Astrocyte of the spinal cord (primary cell): ENCODE measurements at places on chromosomes 7 and 10.
A peak's percentile ranks its signal among the peaks of the same experiment; 100 is the strongest.

- no peak for DNase-seq
These were observed 375.8 kb upstream of the VSTM2A start for GRCh38 chr7:54166419-54166818.

GRCh38 chr7:156460858-156461627, 179.5 kb upstream of the RNF32 start:
- DNase-seq = no peak

DNA sequence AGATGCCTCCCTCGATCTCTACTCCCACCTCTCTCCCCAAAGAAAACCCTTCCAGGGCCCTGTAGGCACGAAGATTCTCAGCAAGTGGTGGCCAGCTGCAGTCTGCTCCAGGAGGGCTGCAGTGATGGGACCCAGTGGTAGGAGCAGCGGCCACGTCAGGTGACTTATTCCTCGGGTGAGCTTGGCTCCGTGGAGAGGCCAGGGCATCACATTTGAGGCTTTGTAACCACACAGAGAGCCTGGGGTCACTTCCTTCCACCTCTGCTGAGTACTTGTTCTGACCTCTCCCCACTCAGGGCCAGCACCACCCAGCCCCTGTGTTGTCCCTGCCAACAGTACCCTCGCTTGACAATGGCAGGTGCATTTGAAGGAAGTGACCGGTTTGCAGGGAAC, 17.9 kb upstream of the EN2 start:
- DNase-seq = no peak

DNA sequence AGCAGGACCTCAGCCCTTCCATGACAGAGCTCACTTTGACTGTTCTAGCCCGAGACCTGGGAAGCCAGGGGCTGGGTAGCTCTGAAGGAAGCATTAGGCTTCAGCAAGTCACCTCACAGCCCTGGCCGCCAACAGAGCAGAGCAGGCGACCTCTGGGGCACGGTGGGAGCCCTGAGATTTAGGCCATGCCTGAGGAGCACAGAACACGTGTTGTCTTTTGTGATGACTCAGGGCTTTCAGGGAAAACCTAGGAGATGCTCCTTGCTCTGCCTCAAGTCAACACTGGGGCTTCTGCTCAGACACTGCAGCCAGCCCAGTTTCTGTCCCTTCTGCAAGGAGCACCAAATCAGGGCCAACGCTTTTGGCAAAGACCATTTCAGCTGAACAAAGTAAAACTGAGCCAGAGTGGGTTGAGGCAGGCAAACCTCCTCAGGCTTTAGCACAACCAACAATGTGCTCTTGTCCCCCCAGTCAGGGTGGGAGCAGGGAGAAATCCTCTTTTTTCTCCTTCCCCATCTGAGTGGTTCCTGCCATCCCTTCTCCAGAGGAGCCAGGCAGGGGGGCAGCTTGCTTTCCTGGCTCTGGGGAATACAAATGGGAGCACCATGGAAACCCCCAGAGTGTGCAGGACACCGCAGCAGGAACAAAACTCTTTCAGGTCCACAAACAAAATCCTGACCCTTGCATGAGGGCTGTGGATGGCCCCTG, 14.4 kb downstream of the CAMK2G start:
- DNase-seq = no peak

DNA sequence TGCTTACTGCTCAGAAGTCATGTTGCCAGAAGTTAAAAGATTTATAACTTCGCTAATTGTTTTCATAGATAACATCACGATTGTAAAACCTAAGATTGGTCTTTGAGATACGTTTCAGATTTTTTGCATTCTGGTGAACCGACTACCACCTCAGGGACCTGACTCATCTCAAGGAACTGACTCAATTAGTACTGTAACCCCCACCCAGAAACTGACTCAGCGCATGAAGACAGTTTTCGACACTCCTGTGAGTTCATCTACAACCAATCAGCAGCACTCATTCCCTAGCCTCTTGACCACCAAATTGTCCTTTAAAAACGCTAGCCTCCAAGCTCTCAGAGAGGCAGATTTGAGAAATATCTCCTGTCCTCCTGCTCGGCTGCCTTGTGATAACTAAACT, 72.3 kb downstream of the ELMO1 start:
- DNase-seq = no peak

DNA sequence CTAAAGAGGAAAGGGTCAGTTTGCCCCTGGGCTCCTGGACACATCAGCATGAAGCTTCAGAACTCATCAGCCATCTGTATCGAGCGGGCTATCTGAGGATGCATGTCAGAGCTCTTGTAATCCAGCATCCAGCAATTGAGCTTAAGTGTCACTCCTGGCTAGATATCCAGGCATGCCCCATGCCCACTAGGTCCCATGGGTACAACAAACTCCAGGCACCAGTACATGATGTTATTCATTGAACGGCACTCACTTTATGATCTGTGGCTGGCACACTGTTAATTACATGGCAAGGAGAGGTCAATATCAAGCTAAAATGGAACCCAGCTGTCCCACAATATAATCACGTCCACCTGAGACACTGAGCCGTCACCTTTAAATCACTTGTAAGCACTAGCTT, 274.2 kb downstream of the ELMO1 start:
- no peak for DNase-seq

DNA sequence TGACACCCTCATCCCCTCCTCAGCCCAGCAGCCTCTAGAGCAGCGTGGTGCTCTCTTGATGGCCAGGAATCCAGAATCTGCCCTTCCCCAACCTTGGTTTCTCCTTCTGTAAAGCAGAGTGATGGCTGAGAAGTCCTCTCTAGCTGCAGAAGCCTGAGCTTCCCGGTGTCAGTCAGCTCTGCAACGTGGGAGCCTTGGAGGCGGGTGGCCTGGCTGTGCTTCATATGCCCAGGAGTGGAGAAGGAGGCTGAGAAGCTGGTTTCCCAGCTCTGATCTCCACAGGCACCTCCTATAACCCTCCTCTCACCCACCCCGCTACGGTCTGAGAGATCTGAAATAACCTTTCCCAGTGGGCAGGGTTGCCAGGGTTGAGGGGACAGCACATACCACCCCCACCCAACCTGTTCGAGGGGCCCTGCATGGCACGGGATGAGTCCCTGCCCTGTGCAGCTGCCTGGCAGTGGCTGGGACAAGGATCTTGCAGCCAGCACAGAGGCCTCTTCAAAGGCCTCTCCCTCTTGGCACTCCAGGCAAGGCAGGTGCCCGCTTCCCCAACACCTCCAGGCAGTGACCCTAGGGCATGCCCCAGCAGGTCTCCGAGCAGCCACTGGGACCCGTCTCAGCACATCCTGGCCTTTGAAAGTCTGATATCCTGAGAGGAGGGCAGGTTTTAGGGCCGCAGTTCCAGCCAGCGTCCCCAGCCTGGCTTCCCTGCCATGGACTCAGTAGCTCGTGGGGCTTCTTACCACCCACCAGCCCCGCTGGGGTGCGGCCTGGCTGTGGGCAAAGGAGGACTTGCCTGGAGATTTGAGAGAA, 18.3 kb upstream of the SLC29A3 start:
- no peak for DNase-seq

GRCh38 chr10:112872728-112873127, 77.3 kb upstream of the TCF7L2 start:
- no peak for DNase-seq

GRCh38 chr10:131001438-131001837, 310.1 kb downstream of the TCERG1L start:
- no peak for DNase-seq

GRCh38 chr7:102005933-102006480, 188.6 kb downstream of the CUX1 start:
- no peak for DNase-seq

DNA sequence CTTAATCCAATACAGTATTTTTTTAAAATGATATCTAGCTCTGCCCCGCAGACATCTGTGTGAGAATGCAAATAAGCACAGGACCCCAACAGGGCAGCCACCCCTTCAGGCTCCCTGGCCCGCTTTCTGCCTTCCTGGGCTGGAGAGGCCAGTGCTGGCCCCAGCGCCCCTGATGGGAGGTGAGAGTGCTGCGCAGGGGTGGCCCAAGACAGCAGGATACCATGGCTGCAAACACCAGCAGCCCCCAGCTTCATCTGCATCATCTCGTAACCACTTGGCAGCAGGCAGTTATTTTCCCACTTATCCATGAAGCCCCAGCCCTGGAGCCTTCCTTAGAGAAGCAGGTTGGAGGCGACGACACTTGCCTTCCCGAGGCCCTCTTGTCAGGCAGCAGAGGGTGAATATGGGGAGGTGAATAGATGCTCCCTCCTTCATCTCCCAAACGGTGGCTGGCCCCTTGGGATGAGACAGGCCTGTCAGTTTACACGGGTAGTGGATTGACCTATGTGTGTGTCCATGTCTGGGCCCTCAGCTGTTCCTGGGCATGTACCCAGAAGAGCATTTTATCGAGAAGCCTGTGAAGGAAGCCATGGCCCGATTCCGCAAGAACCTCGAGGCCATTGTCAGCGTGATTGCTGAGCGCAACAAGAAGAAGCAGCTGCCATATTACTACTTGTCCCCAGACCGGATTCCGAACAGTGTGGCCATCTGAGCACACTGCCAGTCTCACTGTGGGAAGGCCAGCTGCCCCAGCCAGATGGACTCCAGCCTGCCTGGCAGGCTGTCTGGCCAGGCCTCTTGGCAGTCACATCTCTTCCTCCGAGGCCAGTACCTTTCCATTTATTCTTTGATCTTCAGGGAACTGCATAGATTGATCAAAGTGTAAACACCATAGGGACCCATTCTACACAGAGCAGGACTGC, 71.2 kb downstream of the ALOX5 start:
- no peak for DNase-seq

GRCh38 chr10:11335167-11335652, 276.2 kb downstream of the USP6NL start:
- no peak for DNase-seq

GRCh38 chr7:82699773-82700186, 256.2 kb upstream of the CACNA2D1 start:
- peak; percentile 81 for DNase-seq

GRCh38 chr7:41403291-41403690, 299.6 kb downstream of the INHBA start:
- DNase-seq = no peak

- no peak for DNase-seq
These were observed 1082.9 kb downstream of the GATA3 start for GRCh38 chr10:9137368-9137767.

GRCh38 chr10:102354451-102354850, 41.1 kb upstream of the NFKB2 start:
- no peak for DNase-seq

- no peak for DNase-seq
These were observed 131.5 kb upstream of the PFKP start for GRCh38 chr10:2935647-2936386.

DNA sequence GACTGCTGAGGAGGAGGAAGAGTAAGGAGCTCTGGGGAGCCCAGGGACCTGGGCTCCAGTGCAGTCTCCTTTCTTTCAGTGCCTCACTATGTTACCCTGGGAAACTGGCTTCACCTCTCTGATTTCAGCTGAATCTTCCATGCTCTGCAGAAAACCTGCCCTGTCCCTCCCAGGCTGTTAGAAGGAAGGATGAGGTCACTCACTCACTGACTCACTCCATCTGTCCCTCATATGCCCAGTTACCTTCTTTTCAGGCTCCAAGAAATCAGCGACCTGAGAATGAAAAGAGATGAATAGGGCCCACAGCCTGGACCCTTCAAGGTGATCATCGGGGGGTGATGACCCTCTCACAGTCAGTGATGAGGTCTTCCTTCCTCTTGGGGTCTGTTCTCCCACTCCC, 481 bp downstream of the SFTPA2 start:
- no peak for DNase-seq

- no peak for DNase-seq
These were observed 31.4 kb downstream of the SVIL start for GRCh38 chr10:29603223-29603896.

DNA sequence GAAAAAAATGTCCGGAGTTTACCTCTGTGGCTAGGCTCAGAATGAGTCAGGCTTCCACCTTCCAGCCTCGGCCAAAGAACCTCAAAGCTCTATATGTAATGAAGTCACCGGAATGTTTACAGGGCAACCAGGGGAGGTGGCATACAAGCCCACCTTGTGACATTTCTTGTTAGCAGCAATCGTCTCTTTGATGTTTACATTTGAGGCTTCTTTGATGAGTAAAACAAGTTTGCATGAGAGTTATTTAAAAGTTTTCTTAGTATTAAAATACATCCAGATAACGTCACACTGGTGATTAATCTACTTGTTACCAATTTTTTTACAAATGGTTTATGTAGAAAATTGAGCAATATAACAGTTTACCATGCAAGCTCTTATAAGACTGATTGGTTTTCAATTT, 133.1 kb upstream of the ADAM12 start:
- peak; percentile 45 for DNase-seq

- DNase-seq = no peak
These were observed 7.6 kb downstream of the STARD3NL start for GRCh38 chr7:38185395-38186307.

DNA sequence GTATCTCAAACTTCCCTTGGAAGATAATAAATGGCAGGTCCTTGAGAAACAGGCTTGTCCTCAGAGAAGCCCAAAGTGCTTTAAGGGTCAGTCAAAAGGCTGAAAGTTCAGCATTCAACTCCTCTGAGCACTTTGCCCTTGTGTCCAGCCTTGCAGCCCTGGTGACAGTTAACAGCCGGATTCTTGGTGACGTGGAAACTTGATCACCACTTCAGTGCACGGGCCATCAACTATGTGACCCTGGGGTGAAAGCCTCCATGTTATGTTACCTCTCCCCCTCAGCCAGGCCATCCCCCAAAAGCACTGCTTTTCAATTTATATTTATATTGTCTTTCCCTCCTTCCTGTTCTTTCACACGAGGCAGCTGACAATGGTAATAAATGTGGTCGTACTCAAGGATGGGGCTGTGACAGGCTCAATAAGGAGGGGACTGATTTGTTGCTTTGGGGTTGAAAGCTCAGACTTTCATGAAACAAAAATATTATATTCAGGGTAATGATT, 164.0 kb upstream of the NRP1 start:
- no peak for DNase-seq

- no peak for DNase-seq
These were observed 83.8 kb downstream of the EBLN1 start for GRCh38 chr10:22133749-22134624.

GRCh38 chr10:26335574-26336093, 102.5 kb upstream of the APBB1IP start:
- DNase-seq = no peak

DNA sequence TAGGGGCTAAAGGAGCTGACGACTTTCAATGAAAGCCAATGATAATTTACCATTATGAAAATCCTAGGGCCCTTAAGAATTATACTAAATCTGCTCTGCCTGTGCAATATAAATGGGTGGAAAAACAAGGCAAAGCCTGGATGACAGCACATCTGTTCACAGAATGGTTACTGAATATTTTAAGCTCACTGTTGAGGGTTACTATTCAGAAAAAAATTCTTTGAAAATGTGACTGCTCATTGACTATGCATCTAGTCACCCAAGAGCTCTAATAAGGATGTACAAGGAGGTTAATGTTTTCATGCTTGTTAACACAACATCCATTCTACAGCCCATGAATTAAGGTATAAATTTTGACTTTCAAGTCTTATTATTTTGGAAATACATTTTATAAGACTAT, 8.9 kb downstream of the DKK1 start:
- no peak for DNase-seq

DNA sequence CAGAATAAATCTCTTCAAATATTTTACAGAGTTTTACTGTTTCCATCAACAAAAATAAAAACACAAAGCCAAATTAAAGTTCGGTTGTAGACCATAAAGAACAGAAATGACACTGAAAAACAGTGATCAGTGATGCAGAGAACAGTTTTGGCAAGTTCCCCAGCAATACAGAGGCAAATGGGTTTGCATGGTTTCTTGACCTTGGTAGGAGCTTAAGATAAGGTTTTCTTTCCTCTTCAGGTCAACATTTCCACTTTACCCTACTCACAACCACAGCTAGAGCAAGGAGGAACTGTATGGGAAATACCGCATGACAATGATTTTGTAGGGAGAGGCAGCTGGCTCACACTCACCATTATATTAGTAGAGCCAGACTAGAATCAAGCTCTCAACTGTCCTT, 199.5 kb downstream of the SH2D4B start:
- no peak for DNase-seq
